Colonic mucosa (tissue), 4 donors: ENCODE measurements at places on chromosomes 5 and 9.

GRCh38 chr5:156783092-156783491 is 67.0 kb upstream of the PPP1R2B start:
- no peak for DNase-seq

- no peak for DNase-seq
Observed at GRCh38 chr5:25713259-25713658, 1068.5 kb upstream of the CDH10 start.

DNA sequence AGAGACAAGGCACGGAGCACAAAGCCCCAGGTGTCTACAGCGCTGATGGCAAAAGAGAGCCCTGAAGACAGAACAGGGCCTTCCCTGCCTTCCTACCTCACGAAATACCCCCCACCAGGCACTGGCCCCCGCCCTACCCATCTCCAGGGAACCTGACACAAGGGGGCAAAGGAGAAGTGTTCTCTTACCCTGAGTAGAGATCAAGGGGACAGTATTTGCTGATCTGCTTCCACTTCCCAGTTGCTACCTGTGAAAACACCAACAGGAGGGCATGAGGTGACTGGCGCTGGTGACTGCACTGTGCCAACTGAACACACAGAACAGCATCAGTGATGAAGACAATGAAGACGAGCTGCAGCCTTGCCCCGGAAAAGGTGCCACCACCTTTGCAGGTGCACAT is 27.4 kb downstream of the IPPK start:
- DNase-seq, result no peak

- DNase-seq, result no peak
Observed at GRCh38 chr9:74172874-74173273, 324.3 kb upstream of the RORB start.

DNA sequence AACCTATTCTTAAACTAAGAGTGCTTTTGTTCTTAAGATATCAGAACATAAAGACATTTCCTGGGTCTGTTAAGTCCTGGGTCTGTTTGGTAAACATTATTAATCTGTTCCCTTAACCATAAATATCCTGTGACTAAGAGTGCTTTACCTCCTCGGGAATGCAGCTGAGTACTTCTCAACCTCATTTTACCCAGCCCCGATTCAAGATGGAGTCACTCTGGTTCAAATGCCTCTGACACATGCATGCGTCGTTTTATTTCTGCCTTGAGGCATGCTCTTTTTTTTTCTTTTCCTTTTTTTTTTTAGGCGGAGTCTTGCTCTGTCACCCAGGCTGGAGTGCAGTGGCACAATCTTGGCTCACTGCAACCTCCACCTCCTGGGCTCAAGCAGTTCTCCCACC is 39.8 kb upstream of the FBXL17 start:
- no peak for DNase-seq

GRCh38 chr9:35341585-35341984 is 148.3 kb upstream of the RUSC2 start:
- DNase-seq, result no peak

DNA sequence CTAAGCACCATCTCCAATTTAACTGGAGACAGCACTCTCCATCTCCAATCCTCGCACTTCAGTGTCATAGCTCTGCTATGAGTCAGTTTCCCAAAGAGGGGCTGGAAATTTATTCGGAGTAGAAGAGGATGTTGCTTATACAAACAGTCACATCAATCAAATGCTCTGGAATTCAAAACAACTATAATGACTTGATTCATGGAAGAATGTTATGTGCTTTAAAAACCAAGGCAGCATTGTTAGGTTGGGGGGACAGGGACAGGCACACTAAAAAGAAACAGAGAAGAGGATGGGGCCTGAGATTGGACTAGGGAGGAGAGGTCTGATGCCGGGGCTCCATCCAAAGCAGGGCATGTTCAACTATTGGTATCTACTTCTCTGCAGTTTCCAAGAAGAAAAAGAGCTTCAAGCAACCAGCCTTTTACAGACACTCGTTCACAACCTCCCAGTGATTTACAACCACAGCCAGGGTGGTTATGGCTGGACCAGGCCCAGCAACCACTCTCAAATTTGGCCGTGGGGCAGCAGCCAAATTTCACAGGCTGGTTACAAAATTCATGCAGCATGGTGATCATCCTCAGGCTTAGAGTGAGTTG is 117.5 kb upstream of the ZNF366 start:
- DNase-seq, result no peak

DNA sequence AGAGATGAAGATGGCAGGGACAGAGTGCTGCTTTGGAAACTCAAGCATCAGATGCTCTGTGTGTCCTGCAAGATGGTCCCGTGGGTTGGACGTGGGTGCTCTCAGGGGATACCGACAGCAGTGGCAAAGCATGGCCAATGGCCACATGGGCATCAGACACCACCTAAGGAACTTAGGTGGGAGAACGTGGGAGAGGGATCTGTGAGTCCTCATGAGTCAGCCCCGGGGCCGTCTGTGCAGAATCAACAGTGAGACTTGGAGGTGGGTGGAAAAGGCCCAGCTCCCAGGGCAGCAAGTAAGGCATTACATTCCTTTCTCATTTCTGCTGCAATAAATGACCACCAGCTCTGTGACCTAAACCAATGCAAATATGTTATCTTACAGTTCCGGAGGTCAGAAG is 77.0 kb downstream of the RAD23B start:
- no peak for DNase-seq

DNA sequence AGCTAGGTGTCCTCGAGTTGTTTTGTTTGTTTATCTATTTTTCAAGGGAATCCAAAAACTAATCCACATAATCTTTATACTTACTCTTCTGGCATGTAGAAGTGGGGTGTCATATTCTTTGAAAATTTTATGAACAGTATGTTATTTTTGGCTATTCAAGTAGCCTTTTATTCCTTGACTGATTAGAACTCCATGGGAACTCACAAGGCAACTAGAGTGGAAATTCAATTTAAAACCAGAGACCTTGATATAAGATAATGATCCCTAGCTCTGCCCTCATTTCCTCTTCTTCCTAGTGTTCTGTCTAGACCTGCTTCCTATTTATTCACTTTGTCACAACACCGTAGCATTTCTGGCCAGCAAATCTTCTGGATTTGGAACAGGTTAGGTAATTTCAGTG is 1123.7 kb upstream of the C9orf72 start:
- DNase-seq, result no peak

- DNase-seq, result no peak
Observed at GRCh38 chr5:468401-468800, 25.4 kb downstream of the EXOC3 start.

- no peak for DNase-seq
Observed at GRCh38 chr5:31850981-31851689, 212.2 kb downstream of the PDZD2 start.

DNA sequence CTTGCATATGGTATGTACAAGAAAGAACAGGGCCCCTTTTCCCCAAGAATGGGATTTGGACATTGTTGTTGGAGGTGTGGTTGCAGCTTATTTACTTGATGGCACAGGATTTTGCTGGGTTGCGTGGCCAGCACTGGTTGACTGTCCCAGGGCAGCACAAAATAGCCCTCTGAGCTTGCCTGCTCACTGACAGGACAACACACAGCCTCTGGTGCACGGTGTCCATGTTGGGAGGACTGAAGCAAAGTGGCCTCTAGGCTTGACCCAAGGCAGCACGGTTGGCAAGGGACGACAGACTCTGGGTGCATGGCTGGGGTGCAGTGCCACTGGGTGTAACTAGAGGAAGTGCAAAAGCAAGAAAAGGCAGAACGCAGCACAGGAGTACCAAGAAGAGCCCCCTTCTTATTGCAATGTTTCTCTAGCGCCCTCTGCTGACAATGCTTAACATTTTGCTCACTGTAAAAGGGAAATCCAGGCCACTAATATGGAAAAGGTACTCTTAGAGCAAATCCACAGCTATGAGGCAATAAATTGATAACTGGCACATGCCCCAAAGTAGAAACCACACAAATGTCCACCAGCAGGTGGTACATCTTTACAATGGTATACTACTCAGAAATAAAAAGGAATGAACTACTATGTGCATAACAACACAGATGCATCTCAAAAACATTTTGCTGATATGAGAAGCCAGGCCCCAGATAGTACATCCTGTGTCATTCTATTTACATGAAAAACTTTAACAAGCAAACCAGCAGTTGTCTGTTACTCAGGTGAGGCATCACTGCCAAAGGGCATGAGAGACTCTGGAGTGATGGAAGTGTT is 47.4 kb upstream of the BARX1 start:
- peak; percentile 29 for DNase-seq

GRCh38 chr5:2657151-2657550 is 94.3 kb downstream of the IRX2 start:
- DNase-seq, result no peak

DNA sequence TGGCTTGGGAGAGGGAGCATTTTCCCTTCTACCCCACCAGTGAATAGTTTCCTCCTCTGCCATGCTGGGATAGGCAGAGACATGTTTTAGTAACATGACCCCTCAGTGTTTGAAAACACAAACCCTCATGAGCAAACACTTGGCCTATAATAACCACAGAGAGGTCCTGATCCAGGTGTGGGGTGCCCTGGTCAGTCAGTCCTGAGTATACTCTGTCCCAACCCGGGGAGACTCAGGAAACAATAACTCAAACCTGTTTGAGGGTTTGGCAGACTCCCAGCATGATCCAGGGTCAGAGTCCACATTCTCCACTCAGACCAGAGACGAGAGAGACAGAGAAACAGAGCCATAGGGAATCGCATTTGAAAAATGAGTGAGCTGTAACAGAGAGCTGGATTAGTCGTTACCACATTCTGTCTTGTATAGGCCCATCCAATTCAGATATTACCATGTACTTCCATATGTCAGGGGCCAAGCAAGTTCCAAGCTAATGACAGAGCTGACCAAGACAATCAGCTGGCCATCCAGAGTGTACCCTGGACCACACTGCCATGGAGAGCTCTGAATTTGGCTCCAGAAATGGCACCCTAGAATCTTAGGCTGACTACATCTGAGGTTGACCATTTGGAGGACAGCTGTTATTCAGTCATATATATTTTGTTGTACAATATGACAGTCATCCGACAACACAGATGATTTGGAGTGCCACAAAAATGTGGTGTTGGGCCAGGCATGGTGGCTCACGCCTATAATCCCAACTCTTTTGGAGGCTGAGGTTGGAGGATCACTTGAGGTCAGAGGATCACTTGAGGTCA is 4.2 kb upstream of the CA9 start:
- DNase-seq, result peak; percentile 94

- no peak for DNase-seq
Observed at GRCh38 chr9:2709645-2710101, 7.6 kb upstream of the KCNV2 start.

DNA sequence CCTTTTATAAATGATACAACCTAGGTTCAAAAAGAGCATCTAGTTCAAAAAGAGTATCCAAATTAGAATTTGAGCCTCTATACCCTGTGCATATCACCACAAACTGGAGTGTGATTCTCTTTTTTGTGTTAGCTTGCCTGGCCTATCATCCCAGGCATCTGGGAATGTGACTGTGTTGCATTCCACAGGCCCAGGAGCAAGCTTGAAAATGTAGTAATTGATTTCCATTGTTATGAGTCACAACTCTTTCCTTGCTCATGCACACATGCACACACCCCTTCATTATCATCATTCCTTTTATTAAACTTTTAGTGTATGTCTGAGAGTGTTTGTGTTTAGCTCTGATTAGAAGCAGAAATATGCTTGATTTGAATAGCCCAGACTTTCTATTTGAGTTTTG is 75.2 kb downstream of the FCHO2 start:
- DNase-seq, result no peak
